ENCODE measurements at places on chromosomes 4 and X.

DNA sequence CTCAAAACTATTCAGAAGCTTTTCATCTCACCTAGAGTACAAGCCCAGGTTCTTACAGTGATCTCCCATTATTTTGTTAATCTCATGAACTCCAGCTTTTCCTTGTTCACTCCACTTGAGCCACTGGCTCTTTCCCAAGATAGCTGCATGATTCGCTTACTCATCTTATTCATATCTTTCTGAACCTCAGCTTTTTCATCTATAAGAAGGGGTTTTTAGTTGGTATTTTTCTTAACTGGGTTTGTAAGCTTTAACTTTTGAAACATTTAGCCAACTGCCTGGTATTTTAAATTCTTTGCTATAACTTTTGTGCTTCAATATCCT is 24.0 kb downstream of the GIMD1 start:
- DNase-seq: peak; percentile 27

- DNase-seq: peak; percentile 64
These were observed 5.3 kb downstream of the IGFBP7 start for GRCh38 chr4:57104706-57105560.

GRCh38 chrX:39017716-39018115 is 216.5 kb downstream of the MID1IP1 start:
- DNase-seq: no peak

DNA sequence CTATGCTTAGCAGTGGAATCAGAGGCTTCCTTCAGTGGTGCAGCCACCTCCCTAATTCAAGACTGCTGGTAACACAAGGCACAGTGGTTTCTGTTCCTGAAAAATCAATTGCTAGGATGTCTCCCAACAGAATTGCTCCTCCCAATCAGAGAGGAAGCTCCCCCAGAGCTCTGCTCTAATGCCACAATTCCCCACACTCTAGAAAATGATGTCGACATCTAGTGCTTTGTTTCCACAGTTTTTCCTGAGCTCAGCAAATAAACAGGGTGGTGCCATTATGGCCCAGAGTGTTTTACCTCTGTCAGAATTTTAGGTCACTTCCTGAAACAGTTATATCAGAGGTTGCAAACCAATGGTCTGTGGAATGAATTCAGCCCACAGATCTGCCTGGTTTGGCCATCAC is 24.7 kb downstream of the TAB3 start:
- no peak for DNase-seq

DNA sequence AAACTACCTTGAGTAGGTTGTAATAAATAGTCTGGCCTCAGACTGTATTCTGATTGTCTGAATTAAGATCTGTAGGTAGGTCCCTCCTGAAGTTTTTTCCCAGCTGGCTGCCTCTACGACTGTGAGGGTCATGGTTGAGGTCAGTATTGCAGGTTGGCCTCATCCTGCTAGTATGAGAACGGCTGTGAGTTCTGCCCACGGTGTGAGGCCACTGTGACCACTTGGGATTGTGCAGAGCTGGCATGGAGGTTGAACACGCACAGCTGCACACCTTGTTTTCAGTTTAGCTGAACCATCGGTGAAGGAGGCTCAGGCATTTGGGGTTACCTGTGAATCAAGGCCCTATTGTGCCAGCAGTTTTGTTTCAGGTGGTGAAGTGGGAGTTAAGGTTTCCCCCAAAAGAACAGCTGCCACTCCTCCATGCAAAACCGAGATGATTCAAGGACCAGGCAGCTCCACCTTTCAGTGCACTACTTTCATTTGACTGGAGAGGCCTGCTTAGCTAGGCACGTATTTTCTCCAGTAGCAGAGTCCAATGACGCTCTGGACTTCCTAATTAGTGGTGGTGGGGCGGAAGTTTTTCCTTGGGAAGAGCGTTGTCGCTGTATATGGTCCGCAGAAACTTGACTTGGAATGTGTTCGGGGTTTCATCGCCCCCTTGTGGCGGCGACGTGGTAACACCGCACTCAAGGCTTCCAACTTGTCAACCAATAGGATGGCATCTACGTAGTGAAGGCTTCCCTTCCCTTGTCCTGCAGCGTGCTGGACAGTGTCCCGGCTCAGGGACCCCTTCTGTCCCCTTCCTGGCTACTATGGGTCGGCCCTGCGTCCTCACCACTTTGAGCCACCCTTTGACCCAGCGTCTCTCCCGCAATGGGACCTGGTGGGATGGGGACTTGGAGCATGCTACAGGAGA is 13.8 kb downstream of the CMC4 start:
- DNase-seq: peak; percentile 60

- no peak for DNase-seq
These were observed 464.5 kb downstream of the BCOR start for GRCh38 chrX:39633293-39633692.

DNA sequence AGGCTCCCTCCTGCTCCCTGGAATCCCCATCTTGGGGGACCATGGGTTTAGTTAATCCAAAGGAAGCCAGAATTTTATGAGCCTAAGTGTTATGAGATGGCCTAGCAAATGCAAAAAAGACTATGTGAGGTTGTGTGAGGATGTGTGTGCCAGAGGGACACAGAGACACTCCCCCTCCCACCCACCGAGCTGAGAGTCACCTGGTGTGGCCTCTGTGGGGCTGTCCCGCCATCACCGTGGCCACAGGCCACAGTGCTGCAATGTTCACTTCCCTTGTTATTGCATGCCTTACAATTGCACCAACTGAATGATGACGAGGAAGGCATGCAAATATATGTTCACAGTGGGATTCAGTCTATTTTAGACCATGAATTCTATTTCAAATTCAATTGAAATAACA is 601 bp upstream of the FGFBP2 start:
- DNase-seq: no peak

GRCh38 chr4:128686810-128687209 is 122.7 kb upstream of the JADE1 start:
- DNase-seq: peak; percentile 29

DNA sequence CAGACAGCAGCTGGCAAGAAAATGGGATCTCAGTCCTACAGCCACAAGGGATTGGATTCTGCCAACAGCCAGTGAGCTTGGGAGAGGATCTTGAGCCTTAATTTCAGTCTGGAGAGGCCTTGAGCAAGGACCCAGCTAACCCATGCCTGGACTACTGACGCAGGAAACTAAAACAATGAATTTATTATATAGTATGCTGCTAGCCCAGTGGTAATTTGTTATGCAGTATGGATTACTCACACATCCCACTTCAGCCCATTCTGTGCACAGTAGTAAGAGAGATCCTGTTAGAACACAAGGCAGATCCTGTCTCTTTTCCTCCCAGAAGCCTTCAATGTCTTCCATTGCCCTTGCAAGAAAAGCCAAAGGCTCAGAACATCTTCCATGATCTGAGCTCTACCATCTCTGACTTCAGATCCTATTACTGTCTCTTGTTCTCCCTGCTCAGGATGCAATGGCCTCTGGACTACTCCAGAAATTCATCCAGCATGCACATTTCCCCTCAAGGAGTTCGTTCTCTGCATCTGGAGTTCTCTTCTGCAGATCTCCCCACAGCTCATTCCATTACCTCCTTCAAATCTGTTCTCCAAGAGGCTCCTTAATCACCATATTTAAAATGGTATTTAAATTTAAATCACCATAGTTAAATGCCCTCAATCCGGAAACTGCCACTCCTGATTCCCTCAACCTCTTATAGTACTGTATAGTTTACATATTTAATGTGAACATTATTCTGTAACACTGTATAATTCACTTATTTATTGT is 27.6 kb downstream of the SMIM20 start:
- DNase-seq: no peak

DNA sequence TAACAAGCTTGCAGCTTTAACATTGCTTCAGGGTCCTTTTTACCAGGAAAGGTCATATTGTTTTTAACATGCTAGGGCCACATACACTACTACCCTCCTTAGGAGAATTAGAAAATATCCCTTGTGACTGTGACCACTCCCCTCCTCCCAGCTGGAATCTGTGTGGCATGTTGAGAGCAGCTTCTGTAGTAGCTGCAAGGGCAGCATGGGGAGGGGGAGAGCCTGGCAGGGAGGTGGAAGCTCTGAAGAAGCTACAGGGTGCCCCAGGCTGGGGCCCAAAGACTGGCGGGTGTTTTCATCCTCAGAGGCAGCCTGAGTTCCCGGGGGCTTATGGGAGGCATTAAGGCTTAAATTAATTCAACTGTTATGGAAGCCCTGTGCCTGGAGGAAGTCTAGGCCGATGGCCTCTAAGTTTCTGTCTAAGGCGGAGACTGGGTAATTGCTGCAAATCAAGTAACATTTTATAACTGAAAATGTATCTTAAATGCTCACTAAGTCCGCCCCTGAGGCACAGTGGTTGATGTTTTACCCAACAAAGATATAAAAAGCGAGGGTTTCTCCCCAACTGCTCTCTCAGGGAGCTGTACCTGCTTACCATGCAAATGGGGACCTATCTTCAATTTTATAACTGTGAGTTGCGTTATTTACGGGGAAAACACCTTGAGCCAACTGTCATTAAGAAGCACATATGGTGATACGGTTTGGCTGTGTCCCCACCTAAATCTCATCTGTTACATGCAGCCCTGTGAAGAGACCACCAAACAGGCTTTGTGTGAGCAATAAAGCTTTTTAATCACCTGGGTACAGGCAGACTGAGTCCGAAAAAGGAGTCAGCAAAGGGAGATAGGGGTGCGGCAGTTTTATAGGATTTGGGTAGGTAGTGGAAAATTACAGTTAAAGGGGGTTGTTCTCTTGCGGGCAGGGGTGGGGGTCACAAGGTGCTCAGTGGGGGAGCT is 37.4 kb upstream of the STS start:
- DNase-seq: no peak

GRCh38 chr4:84151574-84151973 is 347.5 kb downstream of the NKX6-1 start:
- no peak for DNase-seq

GRCh38 chr4:171812665-171813525 is at the start of gene GALNTL6:
GALNTL6 (plus strand) TSS chr4:171813404.
- no peak for DNase-seq

DNA sequence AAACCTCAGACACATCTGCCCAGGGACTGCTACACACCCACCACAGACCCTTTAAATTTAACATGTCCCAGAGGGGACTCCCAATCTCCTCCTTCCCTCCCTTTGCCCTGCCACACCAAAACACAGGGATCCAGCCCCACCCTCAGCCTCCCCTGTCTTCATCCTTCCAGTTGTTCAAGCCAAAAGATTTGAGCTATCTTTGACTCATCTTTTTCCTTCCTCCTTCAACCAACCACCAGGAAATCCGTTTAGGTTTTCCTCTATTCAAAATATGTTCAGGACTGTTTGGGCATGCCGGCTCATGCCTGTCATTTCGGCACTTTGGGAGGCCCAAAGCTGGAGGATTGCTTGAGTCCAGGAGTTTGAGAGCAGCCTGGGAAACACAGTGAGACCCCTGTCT is 6.9 kb upstream of the STK32B start:
- DNase-seq: peak; percentile 45

DNA sequence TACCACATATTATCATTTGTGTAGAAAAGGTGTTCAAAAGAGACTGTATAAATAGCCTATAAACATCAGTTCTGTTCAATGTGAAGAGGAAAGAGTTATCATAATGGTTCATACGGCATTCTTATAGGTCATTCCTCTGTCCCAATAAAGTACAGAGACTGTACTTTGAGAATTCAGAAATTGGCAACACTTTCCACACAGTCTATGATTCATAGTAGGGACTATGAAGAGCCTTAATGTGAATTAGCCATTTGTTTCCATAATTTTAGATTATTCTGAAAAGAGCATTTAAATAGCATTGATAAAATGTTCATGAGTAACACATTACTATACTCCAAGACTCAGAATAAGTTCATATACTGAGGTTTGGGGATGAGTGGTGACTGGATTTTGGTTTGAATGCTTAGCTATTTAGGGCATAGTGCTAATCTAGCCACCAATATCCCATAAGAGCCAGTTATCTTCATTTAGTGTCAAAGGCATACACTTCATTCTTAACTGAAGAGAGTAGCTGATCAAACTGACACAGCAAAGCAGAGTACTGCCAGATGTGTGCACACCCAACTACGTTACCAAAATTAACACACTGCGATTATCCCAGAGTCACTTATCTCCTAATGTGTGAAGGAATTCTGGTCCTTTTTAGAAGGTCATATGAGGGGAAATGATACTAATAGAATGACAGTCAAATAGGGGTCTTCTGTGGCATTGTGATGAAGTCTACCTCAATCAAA is 10.2 kb downstream of the ANK2 start:
- DNase-seq: no peak

DNA sequence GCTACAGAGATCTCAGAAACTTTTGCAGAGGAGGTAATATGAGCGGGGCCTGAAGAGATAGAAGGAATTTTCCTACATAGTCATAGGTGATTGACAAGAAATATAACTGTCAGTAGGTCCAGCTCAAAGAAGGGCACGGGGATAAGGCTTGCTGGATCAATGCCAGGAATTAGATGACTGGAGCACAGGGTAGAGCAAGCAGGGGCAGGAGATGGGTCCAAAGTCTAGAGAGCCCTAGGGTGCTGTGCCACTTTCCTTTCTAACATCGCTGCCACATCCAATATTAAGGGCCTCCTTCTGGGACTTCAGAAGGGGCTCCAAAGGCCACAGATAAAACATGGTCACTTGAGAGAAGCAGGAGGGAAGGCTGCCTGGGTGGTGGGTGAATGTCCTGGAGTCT is 402.2 kb downstream of the MID1IP1 start:
- DNase-seq: no peak

DNA sequence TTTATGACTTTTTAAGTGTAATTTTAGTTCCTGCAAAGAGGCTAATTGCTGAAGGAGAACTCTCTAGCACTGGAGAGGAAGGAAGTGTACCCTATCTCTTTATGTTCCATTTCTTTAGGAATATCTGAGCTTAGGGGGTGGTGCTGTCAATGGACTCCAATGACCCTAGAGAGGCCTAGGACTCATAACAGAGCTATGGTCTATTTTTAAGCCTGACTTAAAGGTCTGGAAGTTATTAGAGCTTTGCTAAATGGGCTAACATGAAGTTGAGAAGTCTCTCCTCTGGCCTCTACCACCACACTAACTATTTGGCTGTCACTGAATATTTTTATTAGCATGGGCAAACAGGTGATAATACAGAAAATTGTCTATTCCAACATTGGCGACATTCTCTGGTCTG is 152.2 kb downstream of the SPATA18 start:
- no peak for DNase-seq

- DNase-seq: no peak
These were observed 37.3 kb downstream of the RRAGB start for GRCh38 chrX:55754861-55755294.

DNA sequence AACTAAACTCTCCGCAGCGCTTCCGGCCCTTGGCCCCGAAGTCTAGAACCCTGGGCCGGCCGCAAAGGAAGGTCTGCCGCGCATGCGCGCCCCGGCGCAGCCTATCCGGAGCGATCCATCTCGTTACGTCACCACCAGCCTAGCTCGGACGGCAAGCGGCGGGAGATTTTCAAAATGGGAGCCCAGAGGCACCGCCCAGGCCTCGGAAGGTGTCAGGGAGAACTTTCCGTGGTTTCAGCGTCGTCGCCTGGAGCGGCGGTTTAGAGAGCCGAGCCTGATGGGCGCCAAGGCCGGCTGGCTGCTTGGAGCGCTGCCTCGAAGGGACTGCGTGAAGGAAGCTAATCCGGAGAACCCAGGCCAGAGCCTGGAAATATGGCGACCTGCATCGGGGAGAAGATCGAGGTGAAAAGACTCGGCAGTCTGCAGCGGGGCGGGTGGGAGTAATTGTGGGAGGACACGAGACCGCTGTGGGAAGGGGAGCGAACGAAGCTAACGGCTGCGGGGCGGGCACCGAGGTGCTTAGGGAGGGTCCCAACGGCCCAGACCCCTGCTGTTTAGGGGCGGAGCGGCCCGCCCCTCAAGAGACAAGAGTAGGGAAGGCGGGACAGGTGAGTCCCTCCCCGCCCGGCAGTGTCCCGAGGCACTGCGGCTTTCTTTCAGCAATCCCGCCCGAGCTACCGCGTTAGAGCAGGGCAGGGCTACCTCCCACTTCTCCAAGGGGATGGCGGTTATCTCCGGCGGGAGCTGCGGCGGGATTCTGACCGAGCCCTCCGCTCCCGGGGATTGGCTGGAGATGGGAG is at the start of gene PLK4:
PLK4 (plus strand) TSS at position 131 of the 800 bp plus-strand sequence; CDS start at position 373, 242 bp downstream.
- DNase-seq: peak; percentile 90
